Suppressor macrophage treated with lipopolysaccharide for 4 hours (primary cell): ENCODE measurements at places on chromosomes 11 and 22.

DNA sequence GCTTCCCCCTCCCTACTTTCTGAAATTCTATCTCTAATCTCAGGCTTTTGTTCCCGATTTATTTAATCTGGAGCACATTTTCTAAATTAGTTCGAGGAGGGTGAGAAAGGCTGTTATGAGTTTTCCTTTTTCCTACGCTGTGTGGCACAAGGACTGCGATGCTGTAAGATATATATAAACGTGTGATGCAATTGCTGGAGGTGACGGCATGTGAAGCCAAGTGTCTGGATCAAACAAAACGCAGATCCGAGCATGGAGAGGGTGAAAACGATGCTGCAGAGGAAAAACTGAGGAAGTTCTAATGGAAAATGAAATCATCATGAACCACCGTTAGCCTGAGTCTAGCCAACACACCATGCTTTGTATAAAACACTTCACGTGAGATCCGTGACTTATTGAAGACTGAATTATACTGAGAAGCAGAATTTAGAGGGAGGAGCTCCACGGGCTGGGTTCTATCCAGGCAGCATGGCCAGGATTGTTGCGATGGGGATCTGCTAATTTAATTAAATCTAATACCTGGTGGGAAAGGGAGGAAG is 4.4 kb downstream of the PKNOX2 start:
- no peak for DNase-seq

- DNase-seq: no peak
Observed at GRCh38 chr11:20474176-20474881, 86.8 kb downstream of the PRMT3 start.

DNA sequence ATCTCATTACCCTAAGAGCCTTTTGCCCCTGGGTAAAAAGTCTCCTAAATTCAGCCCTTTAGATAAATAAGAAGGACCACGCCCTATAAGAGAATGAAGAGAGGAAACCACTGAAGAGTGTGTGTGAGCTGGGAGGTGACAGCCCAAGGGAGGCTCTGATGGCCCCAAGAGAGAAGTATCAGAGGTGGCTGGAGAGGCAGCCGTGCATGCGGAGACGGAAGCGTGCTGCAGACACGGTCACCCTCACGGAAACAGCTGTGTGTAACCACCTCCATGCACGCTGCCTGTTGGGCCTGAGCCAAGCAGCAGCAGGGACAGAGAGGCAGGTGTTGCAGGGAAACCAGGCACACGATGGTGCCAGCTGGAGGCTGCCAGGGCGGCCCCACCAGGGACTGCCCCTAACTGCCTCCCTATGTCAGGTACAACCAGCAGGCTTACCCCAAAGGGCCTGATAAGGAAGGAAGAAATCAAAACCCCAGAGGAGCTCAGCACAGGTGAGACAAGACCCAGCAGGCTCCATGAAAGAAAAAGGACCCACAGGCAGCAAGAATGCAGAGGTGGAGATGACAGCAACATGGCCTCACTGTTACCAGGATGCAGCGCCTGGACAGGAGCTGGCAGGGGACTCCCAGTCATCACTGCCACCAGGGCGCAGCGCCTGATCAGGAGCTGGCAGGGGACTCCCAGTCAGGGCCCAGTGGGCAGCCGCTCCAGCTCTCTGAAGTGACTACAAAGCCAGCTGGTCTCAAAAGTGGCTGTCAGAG is 7.8 kb downstream of the LARGE2 start:
- DNase-seq: no peak

GRCh38 chr11:34999453-34999852 is 83.0 kb downstream of the PDHX start:
- DNase-seq: no peak

DNA sequence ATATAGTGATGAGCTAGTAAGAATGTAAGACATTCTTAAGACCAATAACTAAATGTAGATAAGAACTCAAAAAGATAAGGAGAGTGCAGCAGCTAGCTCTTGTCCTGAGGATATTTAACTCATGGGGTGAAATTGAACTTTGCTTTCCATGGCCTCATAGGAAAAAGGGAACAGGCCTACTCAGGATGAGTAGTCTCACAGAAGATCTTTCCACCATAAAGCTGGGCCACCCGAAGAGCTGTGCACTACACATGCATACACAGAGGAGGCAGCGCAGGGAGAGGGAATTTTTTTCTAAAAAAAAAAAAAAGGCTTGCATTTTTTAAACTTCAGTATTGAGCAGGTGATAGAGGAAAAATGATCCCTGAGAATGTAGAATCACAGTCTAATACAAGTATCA is 59.9 kb upstream of the CFAP300 start:
- no peak for DNase-seq

DNA sequence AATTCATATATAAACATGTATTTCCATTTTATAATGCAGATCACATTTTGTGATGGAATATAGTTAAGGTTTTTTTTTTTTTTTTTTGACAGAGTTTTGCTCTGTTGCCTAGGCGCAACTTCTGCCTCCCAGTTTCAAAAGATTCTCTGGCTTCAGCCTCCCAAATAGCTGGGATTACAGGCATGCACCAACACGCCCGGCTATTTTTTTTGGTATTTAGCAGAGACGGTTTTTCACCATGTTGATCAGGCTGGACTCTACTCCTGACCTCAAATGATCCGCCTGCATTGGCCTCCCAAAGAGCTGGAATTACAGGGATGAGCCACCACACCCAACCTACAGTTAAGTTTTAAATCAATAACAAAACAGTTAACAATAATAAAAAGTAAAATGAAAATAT is 18.8 kb downstream of the XKR3 start:
- no peak for DNase-seq

DNA sequence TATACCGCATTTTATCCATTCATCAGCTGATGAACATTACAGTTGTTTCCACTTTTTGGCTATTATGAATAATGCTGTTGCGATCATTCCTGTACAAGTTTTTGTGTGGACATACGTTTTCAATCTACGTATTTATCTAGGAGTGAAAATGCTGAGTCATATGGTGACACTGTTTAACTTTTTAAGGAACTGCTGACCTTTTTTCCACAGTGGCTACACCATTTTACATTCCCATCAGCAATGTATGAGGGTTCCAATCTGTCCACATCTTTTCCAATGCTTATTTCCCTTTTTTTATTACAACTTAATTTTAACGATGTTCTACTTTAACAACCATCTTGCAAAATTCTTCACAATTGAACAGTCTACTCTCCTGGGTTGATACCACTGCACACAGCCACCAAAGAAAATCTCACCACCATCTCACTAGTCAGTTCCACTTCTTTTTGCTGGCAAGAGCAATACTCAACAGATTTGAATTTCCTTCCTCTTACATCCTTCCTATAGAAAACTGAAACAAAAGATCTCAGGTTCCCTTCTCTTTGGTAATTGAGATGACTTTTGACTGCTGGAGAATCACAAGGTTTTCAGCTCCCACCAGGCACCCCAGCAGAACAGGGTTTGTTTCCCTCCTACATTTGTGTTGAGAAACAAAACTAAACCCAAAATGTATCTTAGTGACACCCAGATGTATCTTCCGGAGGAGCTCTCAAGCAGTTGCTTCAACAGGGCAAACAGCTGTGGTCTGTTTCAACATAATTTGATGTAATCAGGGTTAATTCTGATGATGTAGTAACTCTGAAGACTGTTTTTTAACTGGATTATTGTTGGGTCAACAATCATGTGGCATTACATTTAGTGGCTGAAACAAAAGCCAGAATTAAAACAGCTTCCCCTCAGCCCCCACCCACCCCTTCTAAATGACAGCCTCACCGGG is 7.0 kb upstream of the GAB2 start:
- peak; percentile 97 for DNase-seq

DNA sequence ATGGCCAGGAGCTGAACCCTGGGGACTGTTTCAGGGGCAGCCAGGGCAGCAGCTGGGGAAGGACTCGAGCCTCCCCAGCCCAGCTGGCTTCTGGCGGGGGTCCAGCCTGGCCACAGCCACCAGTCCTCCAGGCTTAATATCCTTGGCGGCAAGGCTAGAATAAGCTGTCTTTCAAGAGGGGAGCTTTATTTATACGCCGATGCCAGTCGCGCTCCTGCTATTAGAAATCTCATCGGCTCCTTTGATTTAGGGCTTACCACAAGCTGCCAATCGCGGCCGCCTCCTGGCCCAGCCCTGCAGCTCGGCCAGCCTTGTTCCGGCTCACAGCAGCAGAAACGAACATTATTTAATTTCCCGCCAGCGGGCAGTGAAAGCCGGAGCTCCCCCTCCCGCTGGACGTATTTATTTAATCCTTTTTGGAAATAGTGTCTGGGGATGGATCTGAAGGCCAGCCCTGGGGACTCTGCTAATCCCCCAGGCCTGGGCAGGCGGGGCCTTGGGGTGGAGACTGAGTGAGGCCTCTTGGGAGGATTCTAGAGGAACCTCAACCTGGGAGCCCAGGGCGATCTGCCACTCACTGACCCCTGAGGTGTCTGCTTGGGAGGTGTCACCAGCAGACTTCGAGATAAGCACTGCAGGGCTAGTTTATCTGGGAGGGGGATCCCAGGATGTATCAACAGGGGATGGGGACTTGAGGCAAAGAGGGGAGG is 363.1 kb downstream of the MN1 start:
- no peak for DNase-seq

DNA sequence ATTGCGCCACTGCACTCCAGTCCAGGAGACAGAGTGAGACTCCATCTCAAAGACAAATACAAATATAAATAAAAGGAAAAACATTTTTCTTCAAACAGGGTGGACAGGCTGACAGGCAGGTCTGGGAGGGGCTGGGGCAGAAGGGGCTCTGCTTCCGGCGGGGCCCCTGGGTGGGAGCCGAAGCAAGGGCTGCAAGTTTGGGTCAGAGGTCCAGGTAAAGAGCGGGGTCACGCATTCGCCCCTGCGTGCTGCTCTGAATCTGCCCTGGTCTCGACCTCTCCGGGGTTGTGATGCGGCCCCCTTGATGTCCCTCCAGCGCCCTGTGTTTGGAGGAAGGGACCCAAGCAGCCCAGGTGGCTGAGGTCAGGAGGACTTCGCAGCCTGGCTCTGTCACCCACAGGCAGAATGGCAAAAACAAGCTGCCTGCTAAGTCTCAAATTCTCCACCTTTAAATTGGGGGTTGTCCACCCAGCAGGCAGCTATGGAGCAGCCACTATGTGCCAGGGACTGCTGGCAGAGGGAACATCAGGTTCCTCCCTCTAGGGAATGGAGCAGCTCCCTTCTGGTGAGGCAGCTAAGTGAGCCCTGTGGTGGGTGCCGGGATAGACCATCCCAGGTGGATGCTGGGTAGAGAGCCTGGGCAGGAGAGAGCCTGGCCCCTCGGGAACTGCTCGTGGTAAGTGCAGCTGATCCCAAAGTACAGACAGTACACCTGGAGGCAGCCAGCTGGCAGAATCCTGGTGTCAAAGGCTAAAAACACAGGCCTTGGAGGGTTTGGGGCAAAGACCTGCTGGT is 10.3 kb upstream of the PHF21B start:
- DNase-seq: no peak

GRCh38 chr11:67283481-67283963 is 5.6 kb upstream of the ANKRD13D start:
- peak; percentile 93 for DNase-seq

- DNase-seq: no peak
Observed at GRCh38 chr11:109769858-109770257, 323.3 kb upstream of the ZC3H12C start.

- DNase-seq: no peak
Observed at GRCh38 chr22:46775850-46776826, 13.7 kb downstream of the TBC1D22A start.

GRCh38 chr22:31647523-31648320 is 14.3 kb downstream of the PISD start:
- DNase-seq: no peak

DNA sequence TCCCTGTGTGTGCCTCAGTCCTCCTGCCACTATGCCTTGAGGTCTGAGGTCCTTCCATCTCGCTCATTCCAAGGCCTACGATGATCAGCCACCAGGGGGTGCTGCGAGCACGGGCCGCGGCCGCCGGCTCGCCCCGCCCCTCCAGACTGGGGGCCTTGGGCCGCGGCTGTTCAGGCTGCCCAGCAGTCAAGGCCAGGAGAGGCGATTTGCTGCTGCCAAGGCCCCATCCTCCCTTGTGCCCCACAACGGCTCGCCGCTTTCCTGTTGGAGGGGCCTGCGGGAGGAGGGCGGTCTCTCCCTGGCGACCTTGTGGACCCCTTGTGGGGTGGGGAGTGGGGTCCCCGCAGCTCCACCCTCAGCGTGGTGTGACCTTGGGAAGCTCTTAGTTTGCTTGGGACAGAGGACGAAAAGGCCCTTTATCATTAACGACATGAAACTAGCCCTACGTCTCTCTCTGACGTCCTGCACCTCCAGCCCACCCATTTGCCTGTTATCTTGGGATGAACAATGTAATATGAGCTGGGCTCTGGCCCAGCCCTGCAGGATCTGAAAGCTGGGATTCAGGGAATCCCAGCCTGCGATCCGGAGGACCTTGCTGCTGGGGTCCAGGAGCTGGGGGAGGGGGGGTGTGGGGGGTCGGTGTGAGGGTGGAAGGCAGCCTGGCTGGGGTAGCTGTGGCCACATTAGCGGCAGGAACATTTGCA is 5.3 kb upstream of the GALR3 start:
- DNase-seq: peak; percentile 88

DNA sequence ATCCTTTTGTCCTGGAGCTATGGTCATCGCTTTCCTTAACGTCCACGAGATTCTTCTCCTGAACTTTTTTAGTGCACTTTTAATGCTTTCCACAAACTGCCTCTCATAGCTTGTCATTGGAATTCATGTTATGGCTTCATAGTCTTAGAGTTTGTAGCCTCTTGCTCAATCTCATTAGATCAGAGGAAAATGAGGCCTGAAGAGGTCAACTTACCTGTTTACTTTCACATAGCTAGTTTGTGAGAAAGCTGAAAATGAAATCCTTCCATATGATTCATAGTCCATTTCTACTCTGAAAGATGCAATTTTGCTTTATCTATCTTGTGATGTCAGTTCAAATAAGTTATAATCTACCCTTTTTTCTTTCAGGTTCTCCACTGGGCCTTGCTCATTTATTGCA is 1747.2 kb upstream of the RAG2 start:
- no peak for DNase-seq

DNA sequence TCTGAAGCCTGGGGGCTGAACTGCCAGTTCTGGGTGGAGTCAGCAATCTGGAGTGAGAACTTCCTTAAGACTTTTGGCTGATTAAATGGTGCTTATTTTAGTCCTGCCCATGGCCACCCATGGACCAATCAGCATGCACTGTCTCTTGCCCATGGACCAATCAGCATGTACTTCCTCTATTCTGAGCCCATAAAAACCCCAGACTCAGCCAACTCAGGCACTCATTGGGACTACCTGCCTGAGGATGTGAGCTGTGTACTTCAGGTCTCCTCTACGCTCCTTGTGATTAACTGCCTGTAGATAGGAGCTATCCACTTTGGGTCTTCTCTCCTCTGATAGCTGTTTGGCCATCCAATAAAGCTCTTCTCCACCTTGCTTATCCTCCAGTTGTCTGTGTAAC is 342.3 kb upstream of the CCDC179 start:
- no peak for DNase-seq

DNA sequence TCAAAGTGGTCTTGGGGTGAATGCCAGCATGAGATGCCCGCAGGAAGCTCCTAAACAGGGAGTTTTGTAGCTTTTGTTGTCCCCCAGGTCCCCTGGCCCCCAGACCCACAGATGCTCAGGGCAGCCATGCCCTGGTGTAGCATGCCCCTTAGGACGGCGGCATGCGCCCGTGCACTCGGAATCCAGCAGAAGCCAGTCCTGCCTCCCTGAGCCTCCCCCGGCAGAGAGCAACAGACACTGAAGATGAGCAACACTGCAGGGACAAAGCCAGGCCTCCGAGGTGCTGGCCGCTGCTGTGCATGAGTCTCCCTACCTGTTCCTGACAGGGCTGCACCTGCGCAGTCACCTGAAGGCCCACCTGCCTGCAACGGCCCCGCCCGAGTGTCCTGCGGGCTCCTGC is 59.1 kb downstream of the TRMU start:
- no peak for DNase-seq

GRCh38 chr22:35375031-35375430 is 5.9 kb upstream of the HMOX1 start:
- DNase-seq: peak; percentile 86
